ENCODE measurements at places on chromosomes 5 and 9. TPM values are rescaled to one million over a fixed set of nuclear protein-coding genes. Genes with fewer than 3 reads are reported as not detected.

The MARCOL gene
- not detected for total RNA-seq

DNA sequence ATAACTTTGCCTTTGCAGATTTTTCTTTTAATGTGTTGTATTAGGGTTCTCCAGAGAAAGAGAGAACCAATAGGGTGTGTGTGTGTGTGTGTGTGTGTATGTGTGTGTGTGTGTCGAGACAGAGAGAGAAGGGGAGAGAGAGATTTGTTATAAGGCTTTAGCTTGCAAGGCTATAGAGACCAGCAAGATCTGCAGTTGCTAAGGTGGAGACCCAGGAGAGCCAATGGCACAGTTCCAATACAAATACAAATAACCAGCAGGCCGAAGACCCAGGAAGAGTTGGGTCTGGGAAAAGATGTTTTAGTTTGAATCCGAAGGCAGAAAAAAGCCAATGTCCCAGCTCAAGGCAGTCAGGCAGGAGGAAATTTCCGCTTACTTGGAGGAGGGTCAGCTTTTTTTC is 23.0 kb downstream of the TMOD1 start:
- no peak for DNase-seq

DNA sequence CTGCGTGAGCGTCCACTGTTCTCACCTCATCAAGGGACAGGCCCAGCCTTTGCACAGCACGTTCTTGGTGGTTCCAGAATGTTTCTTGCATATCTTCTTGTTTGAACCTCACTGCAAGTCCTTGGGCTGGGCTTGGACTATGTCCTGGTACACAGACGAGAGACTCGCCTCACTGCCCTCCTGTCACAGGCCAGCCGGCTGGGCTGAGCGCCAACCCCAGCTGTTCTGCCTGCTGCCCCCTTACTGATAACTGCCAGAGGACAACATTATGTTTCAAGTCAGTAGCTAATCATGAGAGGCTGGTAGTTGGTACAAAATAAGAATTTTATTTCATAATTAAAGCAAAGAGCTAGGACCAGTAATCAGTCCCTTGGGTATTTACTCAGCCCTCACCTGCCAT is 52.8 kb upstream of the LRRTM2 start:
- no peak for DNase-seq

The SLCO4C1 gene
- total RNA-seq = 0.09 TPM

DNA sequence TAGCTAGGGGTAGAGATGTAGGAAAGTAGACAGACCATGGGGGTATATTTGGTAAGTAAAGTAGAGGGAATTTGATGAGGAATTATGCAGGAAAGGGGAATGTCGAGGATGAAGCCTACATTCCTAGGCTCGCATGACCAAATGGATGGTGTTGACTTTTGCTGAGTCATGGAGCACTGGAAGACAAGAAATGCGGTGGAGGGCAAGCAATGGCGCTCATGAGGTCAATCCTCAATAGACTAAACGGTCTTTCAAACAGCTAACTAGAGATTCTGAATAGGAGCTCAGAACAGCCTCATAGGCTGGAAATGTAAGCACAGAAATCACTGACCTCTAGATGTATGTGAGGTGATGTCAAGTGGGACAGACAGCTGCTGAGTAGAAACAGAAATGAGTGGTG is 50.7 kb upstream of the FST start:
- no peak for DNase-seq

The PGM5 gene
- 2.0 TPM for total RNA-seq

The MBLAC2 gene
- total RNA-seq = 5.1 TPM

The IL7R gene
- not detected for total RNA-seq

GRCh38 chr9:76699971-76700370 is 64.3 kb upstream of the PCA3 start:
- DNase-seq = no peak

DNA sequence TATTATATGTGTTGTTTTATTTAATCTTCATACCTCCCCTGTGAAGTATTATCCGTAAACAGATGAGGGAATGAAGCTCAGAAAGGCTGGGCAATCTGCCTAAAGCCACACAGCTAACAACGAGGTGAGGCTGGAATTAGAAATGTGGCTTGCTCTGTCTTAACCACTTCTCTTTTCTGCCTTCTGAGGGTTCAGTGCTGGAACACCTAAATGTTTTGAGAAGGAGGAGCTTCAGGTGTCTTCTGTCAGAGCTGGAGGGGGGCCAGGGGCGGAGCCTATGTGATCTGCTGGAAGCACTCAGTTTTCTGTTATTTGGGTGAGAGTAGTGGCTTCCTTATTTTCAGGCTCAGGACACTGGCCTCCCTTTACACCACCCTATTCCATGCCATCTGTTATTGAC is 35.0 kb upstream of the ARAP3 start:
- no peak for DNase-seq

The TERT gene
- total RNA-seq = 2.4 TPM

DNA sequence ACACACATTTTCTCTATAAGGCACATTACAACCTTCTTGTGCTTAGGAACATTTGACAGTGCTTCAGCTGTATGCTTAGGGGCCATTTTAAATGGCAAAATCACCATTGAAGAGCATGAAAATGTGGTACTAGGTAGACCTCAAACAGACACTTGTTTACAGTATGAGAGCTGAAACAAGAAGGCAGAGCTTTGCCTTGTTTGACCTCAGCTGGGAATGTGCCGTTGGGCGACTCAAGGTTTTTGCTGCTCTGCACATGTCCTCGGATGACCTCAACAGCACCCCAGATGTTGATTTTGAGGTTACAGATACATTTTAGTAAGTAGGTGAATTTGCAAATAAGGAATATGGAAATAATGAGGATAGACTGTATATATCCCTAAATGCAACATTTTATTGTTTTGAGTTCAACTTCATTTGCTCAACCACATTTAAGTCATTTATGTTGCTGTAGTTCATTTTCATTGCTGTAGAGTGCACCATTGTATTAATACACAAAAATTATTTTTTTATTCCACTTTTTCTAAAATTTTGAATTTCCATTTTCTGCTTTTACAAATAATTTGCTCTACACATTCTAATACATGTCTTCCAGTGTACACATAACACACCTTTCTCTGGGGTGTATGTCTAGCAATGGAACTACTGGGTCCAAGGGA is 206.8 kb downstream of the NR3C1 start:
- DNase-seq = no peak

DNA sequence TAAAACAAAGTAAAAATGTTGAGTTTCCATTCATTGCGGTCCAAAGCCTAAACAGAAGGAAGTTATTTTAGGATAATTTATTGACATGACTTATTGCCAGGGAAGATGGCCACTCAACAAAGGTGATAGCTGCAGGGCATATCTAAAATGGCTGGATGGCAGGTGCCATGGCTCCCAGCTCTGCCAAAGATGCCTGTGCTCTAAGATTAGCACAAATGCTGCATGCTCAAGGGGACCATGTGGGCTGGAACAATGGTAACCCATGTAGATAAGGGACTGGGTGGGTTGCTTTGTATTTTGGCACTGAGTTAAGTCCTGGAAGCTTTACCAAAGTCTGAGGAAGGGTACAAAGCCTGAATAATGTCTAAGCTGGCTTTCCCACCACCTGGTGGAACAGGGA is 95.5 kb upstream of the IFNK start:
- DNase-seq = no peak

DNA sequence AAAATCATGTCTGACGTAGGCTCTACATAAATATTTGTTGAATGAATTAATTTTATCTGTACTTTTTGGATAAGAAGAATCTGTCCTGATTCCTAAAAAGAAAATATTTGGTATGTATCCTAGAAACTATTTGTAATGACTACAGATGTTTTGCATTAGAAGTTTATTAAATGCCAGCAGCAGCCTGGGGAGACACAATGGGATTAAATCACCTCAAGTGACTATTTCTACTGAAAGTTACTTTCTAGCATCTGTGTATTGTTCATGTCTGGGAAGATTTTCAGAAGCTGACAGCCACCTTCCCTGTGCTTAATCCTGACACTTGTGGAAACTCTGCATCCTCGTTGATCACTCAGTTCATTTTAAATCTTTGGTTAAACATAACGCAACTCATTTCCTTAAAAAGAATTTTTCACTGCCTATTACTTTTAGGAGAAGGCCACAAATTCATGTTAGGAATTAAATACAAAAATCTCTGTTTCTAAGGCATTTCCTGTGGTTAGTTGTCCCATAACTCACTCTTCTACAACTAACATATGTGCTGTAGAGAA is 209.3 kb upstream of the PPP1R2B start:
- no peak for DNase-seq

The TAS2R1 gene
- not detected for total RNA-seq

DNA sequence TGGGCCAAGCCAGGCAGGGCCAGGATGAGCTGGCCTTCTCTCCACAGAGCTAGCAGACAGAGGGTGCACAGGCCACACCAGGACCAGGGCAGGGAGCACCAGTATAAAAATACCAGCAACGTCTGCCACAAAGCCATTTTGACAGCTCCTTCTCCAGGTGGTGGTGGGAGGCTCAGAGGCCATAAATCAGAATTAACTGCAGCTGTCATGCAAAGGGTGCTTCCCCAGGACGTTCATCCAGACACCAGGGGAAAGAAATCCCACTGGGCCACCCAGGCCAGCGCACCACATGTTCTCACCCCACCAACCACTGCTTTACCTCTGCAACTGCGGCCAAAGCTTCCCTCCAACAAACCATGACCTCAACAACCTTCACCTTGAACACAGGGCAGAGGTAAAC is 403.7 kb upstream of the TRPC7 start:
- no peak for DNase-seq

GRCh38 chr5:3122216-3122615 is 370.7 kb upstream of the IRX2 start:
- DNase-seq = no peak
